ENCODE measurements at places on chromosomes 2 and 18.

- DNase-seq, result no peak
Observed at GRCh38 chr18:58960946-58961722, 96.5 kb downstream of the ZNF532 start.

- DNase-seq, result no peak
Observed at GRCh38 chr18:37320317-37320716, 245.3 kb downstream of the CELF4 start.

DNA sequence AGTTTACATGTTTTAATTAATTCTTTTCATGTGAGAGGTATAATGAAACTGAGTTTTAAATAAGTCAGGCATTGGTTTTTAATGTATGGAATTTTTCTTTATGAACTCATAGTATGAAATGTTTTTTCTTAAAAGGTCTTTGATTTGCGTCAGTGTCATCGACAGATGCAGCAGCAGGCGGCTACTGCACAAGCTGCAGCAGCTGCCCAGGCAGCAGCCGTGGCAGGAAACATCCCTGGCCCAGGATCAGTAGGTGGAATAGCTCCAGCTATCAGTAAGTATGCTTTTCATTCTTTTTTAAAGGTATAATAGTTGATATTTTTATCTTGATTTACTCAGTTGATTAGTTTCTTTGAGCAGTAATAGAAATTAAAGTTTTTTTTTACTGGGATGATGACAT, 46.5 kb downstream of the SMAD4 start:
- no peak for DNase-seq

DNA sequence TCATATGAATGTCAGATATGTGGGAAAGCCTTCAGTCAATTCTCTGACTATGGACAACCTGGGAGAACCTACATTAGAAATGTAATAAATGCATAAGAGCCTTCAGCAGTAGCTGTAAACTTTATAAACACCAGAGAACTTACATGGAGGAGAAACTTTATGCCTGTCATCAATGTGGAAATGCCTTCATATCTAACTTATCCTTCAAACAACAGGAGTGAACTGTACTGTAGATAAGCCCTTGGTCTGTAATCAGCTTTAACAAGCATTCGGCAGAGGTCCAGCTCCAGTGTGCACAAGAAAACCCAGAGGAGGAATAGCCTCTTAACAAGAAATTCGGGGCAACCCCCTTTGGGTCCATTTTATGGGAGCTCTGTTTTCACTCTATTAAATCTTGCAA, 14.8 kb upstream of the UXS1 start:
- DNase-seq, result no peak

DNA sequence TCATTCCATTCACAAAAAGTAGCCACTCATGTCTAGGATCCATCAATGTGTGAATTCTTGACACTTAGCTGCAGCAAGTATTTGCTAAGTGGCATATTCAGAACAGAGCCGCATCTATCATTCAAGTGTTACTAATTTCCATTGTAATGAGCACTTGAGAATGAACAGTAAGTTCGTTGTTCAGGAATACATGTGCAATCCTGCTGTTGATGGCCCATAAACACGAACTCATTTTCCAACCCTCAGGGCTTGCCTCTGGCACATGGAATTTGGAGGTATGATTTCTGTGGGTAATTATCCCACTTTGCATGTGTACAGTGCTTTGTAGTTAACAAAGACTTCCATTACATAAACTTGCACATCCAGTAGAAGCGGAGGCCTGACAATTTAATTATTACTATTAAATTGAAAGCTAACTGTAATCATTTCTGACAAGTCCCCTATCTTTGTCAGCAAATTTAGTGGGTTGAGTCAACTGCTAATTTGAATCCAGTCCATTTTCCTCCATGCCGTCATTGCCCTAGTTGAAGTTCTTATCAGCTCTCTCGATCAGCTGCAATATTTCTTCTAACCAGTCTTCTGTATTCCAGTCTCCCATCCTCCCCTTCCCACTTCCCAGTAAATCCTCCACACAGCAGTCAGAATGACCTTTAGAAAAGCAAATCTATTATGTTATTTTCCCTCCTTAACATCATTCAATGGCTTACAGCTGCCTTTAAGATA, 116.0 kb upstream of the AQP4 start:
- no peak for DNase-seq

GRCh38 chr2:135944625-135945024, 40.8 kb downstream of the DARS1 start:
- DNase-seq, result no peak

- no peak for DNase-seq
Observed at GRCh38 chr18:77069931-77070330, 62.7 kb downstream of the MBP start.

DNA sequence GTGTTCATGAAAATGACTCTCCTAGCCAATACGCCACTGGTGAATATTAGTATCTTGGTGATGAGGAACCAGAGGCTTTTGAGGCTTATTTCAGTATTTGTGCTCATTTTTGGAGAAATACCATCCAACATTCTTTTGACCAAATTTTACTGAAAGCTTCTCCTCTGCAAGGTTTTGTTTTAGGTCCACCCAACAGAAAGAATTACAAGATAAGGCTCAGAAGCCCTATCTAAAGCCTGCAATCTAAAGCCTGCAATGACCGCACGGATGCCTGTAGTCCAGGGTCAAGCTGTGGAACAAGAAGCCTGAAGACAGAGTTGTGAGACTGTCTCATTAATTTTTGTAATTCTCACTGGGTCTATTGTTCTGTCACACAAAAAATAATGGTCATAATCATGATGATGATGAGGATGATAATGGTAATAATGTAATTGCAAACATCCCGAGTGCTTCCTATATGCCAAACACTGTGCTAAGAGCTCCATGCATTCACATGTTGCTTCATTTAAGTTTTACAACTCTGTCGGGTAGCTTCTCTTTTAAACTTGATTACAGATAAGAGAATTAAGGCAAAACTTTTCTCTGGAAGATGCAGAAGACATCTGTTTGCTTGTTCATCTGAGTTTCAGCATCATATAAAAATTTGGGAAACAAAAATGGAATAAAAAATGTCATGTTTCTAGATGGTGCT, 33.2 kb upstream of the NCOA1 start:
- no peak for DNase-seq

DNA sequence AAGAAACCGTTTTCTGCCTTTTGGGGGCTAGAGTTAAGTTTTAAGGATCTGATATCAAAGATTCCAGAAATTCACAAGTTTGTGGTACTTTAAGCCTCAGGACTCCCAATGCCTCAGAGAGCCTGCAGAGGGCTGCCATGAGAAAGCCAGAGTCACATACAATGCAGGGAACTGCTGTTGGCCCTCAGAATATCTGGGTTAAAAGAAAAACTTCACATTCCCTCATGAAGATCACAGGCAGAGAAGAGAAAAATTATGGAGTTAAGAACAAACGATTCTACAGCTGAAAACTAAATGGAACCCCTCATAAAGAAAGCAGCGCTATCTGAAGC, 39.5 kb downstream of the HDAC4 start:
- DNase-seq, result peak; percentile 52

GRCh38 chr2:187369471-187369870, 78.6 kb downstream of the CALCRL start:
- DNase-seq, result no peak

GRCh38 chr2:26274058-26274613, 29.4 kb downstream of the HADHB start:
- peak; percentile 78 for DNase-seq

- DNase-seq, result no peak
Observed at GRCh38 chr2:224136396-224136795, 97.3 kb upstream of the SERPINE2 start.

DNA sequence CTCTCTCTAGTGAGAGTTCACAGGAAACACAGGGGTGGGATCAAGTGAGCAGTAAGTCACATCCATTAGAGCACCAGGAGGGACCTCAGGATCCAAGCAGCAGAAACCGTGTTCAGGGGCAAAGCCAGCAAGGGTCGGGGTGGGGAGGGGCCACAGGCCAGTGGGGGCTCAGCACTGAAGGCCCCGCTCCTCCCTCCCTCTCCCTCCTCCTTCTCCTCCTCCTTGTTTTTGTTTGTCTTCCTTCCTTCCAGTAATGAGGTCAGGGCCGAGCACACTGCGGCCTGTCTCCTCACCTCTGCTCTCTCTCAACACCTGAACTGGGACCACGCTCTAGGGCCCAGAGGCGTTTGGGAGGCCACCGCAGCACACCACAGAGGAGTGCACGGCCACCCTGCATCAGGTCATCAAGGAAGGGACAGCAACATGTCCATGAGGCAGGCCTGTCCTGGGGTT, 20.9 kb downstream of the MTERF4 start:
- DNase-seq, result no peak

GRCh38 chr2:17648581-17648980, 105.0 kb downstream of the SMC6 start:
- DNase-seq, result no peak

GRCh38 chr2:238523158-238524110, 96.7 kb downstream of the ASB1 start:
- DNase-seq, result peak; percentile 82

DNA sequence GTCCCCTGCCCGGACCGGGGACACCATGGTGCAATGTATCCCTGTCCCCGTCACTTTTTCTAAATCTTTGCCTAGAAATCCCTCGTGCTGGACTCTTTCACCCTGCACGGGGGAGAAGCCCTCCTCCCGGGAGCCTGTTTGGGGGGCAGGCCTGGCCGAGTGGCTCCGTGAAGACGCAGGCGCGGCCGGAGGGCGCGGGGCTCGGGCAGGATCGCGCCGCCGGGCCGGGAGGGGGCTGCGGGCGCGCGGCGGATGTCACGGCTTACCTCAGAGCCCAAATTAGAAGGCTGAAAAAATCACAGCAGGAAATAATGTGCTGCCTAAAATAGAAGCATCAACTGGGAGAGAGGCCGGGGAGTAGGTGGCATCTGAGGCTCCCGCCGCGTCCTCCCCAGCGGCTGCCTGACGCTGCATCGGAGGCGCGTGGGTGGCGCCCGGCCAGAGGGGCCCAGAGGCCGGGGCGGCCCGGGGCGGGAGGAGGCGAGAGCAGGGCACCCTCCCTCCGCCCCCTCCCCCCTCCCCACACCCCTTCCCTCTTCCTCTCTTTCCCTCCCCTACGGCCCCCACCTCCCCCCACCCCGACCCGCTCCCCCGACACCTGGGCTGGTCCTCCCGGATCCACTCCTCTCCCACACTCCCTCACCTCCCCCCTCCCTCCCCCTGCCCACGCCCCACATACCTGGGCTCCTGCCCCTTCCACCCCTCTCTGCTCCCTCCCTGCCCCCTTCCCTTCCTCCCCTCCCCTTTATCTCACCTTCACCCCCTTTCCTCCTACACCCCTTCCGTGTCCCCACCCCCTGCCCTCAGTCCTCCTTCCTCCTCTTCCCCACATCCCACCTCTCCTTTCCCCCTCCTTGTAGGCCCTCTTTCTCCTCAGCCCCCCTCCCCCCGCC, 51.9 kb downstream of the SLC4A1AP start:
- peak; percentile 74 for DNase-seq

GRCh38 chr2:60633615-60634014, 80.2 kb upstream of the BCL11A start:
- no peak for DNase-seq

GRCh38 chr2:7639476-7639875, 722.3 kb downstream of the RNF144A start:
- DNase-seq, result no peak

GRCh38 chr18:79577451-79578395, 101.9 kb upstream of the CTDP1 start:
- DNase-seq, result no peak

DNA sequence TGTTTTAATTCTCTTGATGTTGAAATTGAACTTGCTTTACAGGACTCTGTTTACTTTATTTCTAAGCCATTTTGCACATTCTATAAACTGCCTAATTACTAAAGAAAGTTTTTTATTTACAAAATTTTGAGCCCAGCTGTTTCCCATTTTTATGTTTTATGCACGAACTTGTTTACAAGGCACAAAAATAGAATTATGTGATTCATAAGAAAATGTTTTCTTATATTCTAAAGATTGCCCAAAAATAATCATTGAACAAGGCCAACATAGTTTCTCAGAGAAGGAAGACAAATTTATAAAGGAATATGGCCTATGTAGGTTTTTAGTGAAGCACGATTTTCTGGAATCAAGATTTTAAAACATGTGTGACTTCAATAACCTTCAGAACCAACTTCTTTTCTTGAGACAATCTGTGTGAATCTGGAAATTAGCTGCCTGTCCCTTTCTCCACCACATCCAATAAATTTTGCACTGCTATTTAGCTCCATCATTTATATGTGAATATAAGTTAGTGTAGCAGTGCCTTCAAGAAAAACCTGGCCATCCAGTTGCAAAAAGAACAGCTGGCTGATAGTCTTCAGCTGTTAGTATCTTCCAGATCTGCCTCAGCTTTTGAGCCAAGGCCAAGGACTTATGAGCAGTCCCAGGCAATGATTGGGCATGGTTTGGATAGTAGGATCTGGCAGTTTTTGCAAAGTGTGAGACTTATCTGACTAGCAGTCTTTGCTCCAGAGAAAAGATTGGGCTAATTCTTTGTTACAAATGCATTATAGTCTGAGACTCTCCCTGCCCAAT, 253.2 kb upstream of the COL3A1 start:
- DNase-seq, result peak; percentile 7

- no peak for DNase-seq
Observed at GRCh38 chr2:25740810-25741381, 67.5 kb upstream of the DTNB start.

DNA sequence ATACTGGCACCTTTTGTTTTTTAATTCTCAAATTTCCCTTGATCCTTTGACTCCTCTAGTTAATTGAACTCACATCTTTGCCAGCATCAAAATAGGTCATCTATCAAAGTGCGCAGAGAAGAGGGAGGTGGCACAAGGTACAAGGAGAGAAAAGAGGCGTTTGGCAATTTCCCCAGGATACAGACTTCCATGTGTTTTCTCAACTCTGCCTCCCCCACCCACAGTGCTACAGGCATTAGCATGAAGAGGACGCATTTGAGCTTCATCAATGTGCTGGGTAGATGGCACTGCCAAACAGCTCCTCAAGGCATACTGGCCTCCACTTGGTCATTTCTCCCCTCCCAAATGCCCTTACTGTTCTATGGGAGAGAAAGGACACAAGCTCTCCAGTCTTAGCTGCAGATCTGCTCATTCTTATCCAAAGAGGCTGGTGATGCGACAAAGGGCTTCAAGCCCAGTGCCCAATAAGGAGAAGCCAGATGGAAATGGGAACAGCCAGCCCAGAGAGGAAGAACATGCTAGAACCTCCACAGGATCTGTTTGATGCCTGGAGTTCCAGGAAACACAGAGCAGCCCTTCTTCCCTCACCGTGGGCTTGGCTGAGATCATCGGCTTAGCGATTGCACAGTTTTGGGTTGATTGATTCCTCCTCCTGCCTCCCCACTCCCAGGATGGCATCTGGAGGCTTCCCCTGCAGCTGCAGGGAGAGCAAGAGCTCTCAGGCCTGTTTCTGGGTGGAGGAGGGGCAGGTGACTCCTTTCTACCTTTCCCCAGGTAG, 144.7 kb upstream of the SMAD2 start:
- DNase-seq, result no peak

GRCh38 chr2:156046900-156047299, 285.6 kb downstream of the NR4A2 start:
- DNase-seq, result no peak

Data from AG20443 (cell line).